Effector CD4-positive, alpha-beta T cell (primary cell): ENCODE measurements at places on chromosomes 1 and 21.

- no peak for DNase-seq
Measured at GRCh38 chr1:55679971-55680370, 464.8 kb upstream of the USP24 start.

DNA sequence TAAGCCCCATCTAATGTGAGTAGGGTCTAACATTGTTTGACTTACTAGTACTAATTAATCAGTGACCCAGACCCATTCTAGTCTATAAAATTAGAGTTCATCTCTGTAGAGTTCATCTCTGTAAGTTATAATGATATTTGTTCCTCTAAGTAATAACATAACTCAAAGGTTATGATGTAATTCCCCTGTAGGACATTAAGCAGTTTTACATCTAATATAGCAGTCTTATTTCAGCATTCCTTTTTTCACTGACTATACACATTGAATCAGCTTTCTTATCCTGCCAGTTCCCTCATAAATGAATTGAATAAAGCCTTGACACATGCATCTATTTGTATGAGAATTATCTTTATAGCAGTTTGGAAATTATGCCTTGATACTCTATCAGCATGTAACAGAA is 90.9 kb downstream of the SH3GLB1 start:
- DNase-seq = no peak

- no peak for DNase-seq
Measured at GRCh38 chr1:21020151-21020550, 156.5 kb downstream of the EIF4G3 start.

DNA sequence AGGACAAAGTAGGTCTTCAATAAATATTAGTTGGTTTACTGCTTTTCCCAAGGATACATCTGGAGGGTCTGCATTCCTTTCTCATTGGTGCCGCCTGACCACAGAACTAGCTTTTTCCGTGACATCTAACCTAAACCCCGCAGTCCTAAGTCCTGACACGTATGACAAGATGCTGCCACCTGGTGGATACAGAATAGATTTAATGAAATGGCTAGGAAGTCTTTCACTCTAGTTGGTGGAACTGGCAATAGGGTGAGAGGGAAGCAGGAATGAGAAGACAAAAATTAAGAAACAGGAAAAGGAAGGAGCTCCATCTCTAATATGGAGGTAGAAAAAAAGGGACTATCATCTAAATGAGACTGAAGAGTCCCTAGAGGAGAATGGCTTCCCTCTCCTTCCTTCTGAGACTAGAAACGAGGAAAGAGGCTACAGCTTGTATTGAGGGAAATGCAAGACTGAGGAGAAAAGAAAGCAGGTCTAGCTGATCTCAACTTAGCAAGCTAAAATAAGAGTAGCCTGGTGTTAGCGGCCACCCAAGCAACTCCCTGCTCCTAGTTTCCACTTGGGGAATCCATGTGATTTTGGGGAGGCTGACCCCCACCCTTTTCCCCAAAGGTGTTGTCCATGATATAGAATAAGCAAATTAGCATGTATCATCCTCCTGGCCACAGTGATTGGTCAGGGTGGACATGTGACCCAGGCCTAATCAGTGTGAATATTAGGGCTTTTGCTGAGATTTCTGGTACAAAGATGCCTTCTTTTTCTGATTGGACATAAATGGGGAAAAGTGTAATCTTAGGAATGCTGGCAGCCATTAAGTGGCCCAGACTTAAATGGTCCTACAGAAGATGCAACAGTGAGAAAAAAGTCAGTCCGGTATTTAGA is 5.9 kb downstream of the RFX5 start:
- peak; percentile 35 for DNase-seq

GRCh38 chr1:5742032-5742431 is 250.2 kb downstream of the NPHP4 start:
- no peak for DNase-seq

DNA sequence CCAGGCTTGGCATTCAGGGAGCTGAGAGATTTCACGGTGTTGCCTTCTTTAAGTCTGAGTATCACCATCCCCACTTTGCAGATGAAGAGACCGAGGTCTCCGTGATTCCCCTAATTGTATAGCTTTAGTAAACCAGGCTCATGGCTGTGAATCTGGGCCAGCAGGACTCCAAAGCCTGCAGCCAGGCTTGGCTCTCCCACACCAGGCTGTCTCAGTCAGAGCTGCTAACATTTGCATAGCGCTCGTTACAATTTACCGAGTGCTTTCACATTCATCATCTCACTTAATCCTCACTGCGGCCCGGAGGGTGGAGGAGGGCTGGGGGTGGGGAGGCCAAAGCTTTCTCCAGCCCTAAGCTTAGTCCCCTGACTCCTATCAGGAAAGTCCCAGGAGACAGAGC is 11.7 kb downstream of the C1orf94 start:
- no peak for DNase-seq

GRCh38 chr1:6959491-6959890 is 174.2 kb downstream of the CAMTA1 start:
- DNase-seq = no peak

DNA sequence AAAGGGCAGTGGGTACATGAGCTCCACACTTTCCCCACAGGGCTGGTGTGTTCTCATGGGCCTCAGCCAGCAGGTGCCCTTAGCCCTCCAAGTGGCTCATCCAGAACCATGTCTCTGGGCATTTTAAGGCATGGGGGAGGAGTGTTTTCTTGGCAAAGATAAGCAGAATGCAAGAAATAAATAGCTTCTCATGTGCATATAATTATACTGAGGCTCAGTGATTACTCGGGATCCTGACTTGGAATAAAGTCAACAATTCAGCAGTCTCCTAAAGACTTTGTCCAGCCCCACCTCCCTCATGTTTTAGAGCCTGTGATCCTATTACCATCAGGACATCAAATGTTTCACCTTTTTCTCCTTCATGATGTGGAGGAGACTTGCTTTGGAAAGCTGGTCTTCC is 92.7 kb upstream of the COG2 start:
- no peak for DNase-seq
